ENCODE measurements at places on chromosomes 3 and 15.

GRCh38 chr3:175518459-175518858 is 659.3 kb downstream of the NAALADL2 start:
- no peak for DNase-seq

DNA sequence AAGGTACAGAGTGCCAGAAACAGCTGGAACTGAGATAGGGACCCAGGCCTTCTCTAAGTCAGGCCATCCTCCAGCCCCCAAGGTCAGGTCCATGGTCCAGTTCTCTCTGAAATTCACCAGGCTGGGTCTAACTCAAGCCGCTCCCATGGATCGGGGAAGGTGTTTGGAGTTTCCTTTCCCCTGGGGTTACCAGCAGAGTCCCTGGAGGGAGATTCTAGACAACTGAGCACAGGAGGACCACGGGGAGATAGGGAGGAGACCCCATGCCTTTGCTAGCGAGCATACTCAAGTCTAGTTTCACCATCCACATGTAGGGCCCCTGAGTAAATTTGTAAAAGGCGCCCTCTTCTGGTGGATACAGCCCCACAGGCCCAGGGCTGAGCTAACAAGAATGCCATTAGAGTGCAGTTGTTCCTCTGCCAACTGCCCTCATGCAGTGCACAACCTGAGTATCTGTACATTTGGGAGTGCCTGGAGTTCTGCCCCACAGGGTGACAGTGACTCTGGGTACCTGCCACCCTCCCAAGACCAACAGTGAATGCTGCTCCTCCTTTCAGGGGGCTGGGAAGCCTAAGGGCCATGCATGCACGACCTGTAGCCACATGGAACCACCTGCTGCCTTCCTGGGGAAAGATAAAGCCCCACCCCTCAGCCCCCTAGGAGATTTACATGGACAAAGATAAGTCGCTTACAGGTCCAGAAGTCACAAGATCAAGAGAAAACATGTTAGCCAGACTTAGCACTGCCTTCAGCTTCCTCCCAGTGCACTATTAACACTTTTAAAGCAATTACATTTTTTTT is 89.0 kb downstream of the IQSEC1 start:
- peak; percentile 75 for DNase-seq

DNA sequence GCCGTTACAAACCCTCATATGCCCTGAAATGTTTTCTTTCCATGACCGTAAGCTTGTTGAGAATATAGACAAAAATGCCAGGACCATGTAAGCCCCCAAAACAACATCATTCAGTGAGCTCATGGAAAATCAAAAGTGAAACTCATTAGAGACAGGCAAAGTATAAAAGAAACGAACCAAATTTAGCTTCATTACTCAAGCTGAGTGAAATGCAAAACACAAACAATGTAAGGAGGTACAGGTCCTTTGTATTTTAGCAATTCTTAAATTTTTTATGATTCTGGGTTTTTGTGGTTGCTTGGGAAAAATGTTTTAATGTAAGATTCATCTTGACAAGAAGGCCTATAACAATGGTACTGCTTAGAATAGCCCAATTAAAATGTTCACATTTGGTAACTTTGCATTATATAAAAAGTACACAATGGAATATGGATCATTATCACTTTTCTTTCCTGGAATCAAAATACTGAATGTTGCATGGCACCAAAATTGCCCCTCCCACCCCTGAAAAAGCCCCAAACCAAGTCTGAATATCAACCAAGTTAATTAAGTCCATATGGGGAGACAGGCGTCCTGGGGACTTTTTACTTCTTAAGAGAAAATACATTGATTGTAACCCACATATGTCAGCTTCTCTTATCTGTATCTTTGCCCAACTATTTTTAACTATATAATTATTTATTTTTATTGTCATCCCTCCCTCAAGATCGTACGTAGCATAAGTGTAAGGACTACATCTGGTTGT is 247.7 kb upstream of the CDIN1 start:
- DNase-seq = no peak

- DNase-seq = no peak
Measured at GRCh38 chr3:20054549-20054987, 14.3 kb downstream of the KAT2B start.

- DNase-seq = peak; percentile 64
Measured at GRCh38 chr3:113035387-113035982, 44.7 kb downstream of the GTPBP8 start.

GRCh38 chr3:36907911-36908646 is 36.8 kb downstream of the TRANK1 start:
- DNase-seq = no peak

DNA sequence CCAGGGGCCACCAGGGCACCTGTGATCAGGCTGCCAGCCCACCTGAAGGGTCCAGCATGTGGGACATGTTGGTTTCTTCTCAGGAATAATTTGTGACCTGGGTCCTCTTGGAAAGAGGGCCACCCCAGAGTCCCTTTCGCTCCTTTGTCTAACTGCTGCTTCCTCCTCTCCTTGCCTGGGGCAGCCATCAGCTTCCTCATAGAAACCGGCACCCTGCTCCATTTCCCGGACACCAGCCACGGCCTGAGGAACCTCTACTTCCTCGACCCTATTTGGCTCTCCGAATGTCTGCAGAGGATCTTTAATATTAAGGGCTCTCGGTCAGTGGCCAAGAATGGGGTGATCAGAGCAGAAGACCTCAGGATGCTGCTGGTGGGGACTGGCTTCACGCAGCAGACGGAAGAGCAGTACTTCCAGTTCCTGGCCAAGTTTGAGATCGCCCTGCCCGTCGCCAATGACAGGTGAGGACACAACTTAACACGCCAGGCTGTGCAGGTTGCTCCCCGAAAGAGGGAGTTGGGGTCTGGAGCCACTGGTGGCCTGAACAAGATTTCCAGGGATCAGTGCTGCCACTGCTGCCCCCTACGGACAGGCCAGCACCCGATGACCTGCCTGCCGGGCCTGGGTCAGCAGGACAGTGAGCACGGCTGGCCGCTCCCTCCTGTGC is 109.7 kb downstream of the LRRK1 start:
- DNase-seq = no peak

DNA sequence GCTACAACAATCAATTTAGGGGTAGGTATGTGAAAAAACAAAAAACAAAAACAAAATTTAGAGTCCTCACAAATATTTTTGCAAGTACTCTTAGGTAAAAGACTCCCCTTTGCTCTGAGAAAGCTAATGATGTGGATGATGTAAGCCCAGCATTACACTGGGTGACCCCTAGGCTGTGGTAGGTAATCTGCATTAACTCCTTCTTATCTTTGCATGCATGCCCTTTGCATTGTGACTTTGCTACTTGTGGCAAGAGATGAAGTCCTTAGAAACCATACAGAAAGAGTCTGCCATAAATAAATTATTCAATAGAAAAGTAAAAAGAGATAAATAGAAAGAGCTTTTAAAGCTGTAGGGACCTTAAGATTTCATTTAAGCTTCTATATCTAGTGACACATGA is 159.7 kb upstream of the MBNL1 start:
- no peak for DNase-seq

DNA sequence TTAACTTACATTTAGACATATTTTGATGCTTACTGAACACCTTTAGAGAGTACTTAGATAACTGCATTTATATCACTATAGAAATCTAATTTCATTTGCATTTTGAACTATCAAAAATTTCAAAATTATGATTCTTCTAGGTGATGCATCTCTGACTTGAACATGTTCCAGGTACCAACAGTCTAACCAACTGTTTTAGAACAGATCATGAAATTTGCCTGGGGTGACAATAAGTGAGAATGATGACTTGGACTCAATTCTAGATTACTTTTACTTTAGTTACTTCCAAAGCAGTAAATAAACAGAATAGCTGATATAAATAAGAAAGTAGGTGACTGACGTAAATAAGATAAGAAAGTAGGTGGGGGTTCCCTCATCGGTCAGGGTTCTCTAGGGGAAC is 307.8 kb downstream of the BCHE start:
- DNase-seq = no peak
